ENCODE measurements at places on chromosomes 5 and 9.
A peak's percentile ranks its signal among the peaks of the same experiment; 100 is the strongest.

DNA sequence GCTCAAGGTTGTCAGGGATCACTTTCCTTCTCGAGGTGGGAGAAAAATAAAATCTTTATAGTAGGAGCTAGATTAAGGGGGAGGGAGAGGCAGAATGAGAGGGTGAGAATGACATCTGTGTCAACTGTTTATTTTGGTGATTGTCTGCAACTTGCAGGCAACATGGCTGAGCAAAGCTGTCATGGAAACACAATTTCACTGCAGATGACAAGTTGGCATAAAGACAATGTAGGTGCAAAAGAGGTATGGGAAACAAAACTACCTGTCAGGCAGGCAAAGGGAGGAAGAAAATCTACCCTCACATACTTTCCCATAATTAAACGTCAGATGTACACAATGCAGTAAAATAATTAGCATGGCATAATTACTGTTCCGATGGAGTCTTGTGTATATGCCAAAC is 167.4 kb downstream of the SLIT3 start:
- DNase-seq, result no peak

GRCh38 chr9:87524061-87524460 is 26.4 kb downstream of the DAPK1 start:
- DNase-seq, result no peak

DNA sequence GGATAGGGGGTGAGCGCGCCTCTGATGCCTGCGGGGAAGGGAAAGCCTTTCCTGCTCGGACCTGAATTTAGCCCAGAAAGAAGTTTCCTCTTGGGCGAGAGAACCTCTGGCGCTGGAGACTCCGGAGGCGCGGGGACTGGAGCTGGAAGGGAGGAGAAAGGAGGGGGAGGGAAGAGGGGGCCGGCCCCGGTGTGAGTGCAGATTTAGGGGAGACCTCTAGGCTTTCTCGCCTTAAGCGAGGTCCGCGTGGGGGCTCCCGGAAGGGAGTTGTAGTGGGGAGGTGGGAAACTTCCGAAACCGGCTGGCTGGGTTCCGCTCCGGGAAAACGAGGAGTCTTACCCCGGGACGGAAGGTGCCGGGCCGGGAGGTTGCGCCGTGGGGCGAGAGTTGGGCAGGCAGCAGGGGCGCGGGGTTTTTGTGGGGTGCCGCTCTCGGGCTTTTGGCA is 1.3 kb downstream of the PCSK5 start:
- DNase-seq, result peak; percentile 2

DNA sequence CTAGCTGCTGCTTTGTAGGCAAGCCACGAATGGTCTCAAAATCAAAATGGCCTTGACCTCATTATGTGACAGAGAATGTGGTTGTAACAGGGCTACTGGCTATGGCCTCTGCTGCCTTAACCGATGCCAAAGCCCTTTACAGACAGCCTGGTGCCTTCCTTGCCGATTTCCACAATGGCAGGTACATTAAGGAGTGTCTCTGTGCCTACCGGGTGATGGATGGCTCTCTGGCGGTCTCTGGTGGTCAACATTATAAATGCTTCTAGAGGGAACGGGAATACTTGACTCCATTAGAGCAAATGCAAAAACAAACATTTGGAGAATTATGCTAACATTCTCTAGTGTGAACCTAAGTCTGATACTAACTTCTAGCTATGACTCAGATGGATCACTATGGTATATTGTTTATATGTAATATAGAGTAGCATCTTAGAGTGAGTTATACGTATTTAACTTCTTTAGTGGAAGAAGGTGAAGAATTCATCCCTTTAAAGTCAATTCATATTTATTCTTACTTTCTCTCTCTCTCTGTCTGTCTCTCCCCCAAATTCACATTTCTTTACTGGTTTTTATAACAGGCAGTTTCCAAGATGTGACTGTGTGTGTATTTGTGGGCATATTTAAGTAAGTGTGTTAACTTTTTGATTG is 52.5 kb downstream of the RPS23 start:
- peak; percentile 64 for DNase-seq

GRCh38 chr5:150918613-150919012 is 13.8 kb upstream of the ZNF300 start:
- DNase-seq, result no peak

GRCh38 chr9:102867488-102867887 is 127.6 kb upstream of the CYLC2 start:
- no peak for DNase-seq

- DNase-seq, result no peak
Observed at GRCh38 chr9:111149018-111149759, 110.9 kb upstream of the LPAR1 start.

All from germinal center (tissue), 1 donor.